ENCODE measurements at places on chromosomes 3 and 15.

DNA sequence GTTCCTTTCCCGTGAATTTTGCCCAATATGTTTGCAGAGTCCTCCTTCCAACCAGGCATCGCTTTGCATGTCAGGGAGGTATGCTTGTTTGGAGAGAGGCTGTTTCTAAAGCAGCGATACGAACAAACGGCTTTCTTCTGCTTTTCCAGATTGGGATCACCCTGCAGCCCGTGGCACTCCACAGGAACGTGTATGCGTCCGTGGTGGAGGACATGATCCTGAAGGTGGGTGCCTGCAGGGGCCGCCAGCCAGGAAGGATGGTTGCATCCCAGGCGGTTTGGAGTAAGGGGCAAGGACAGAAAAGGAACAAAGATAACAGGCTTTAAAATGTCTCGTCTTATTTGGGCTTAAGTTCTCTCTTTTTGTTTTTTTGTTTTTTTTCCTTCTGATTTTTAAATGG, 17.5 kb downstream of the MAP6D1 start:
- DNase-seq = no peak

- DNase-seq = no peak
These were observed 44.0 kb downstream of the SYNM start for GRCh38 chr15:99148851-99149276.

- DNase-seq = no peak
These were observed 261.7 kb downstream of the SLC9A9 start for GRCh38 chr3:143586576-143586975.

DNA sequence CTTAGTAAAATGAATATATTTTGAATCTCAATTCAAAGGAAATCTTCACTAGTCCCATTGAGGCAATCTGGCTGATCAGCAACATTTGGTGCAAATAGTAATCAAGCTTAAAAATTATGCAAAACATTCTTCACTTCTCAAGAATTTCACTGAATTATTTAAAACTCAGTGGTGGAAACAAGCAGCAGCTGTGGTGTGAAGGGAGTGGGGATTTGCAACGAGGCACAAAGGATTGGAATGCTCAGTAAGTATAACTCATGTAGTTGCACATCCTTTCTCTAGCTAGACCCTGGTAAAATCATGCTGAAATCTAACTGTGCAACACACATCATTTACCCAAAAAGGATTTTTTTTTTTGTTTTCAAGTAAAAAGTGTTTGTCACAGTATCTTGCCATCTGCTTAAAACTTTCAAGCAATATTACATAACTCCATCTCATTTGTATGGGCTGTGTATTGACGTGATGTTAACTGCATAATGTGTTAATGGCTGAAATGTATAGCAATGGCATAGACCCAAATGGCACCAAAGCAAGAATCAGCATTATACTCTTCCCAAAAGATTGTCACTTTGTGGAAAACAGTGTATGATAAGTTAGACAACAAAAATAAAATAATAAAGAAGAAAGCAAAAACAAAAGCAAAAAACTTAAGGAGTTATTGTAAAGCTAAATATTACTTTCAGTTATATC, 816.6 kb downstream of the EPHA3 start:
- no peak for DNase-seq

- no peak for DNase-seq
These were observed 435.2 kb downstream of the MCTP2 start for GRCh38 chr15:94666553-94666952.

DNA sequence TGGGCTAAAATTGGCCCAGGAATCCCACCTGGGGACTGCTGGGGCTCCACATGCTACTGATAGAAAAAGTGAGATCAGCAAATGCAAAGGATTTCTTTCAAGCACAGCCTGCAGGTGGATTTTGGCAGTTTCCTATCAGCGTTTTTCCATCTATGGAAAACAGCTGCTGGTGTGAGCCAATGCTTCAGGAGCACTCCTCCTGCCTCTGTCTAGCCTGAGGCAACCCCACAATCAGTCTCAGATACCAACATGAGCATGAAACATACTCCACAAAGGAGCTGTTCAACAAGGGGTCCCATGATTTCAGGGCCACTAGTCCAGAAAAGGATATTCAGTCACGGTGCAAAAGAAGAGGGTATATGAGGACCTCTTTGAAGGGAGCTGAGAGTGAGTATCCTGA, 311.5 kb upstream of the THBS1 start:
- DNase-seq = no peak

DNA sequence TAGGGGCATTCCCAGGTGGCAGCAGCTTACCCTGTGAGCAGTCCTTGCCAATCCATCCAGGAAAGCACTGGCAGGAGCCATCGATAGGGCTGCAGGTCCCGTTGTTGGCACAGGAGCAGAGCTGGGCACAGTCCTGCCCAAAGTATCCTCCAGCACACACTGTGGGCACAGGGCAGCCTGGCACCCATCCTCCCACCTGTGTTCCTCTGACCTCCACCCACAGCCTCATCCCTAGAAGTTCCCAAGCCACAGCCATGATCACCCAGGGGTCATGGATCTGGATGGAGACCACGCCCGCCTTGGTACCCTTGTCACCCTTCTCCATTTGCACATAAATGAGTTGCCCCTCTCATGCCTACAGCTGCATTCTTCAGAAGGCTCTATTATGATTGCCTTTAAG, 48.6 kb downstream of the RAB11A start:
- no peak for DNase-seq

- no peak for DNase-seq
These were observed 162.1 kb downstream of the FOXP1 start for GRCh38 chr3:71421475-71421819.

DNA sequence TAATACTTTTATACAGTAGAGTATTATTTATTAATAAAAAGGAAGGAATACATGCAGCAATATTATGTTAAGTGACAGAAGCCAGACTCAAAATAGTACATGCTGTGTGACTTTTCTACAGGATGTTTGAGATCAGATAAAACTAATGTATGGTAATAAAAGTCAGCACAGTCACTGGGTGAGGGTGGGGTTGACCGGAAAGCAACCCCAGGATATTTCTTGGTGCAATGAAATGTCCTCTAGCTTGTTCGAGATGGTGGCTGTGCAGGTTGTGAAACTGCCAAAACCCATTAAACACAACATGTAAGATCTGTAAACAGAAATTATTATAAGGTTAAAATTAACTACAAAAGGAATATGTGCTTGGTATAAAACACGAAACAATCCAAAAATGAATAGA, 20.8 kb upstream of the ALDH1L1 start:
- DNase-seq = no peak

DNA sequence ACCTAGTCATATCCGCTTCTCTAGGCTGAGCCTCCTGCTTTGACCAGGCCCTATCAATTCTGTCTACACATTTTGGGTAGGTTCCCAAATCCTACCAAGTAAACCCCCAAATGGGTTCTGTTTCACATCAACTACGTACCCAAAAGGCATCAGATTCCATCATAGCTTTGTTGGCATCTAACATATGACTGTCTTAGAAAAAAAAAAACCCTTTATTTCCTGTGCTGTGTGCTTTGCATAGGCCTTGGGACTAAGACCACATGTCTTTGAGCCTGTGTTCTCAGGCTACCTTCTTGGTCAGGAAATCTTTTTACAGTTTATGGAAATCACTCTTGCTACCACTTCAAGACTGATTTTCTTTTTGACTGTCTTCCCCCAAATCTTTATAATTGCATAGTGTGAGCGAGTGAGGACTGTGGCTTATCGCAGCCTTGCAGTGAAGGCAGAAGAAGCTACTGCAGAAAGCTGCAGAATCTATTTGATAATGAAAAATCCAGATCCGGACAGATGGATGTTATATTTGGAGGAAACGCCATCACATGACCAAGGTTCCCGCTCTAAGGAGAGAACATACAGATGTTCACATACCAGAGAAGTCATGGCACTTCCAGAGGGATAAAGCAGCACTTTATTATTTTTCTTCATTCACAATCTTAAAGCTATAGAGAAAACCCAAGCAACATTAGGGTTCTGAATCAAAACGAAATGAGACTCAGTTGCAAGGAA, 111.2 kb downstream of the EOMES start:
- no peak for DNase-seq

DNA sequence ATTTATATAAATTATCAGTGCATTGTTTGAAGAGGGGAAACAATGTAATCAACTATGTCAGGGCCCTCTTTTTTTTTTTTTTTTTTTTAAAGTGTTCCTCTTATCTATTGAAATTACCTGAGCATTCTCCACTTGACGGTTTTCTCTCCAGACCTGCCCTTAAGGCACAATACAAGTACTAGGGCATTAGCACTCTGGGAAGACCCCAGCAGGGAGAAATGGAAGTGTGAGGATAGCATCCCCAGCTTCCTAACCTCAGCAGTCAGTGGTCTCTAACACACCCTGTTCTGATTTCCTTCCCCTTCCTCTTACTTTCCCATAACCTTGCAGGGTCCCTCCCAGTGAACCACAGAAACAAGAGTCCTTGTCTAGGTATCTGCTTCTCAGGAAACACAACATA, 458.3 kb upstream of the ARL6 start:
- no peak for DNase-seq

DNA sequence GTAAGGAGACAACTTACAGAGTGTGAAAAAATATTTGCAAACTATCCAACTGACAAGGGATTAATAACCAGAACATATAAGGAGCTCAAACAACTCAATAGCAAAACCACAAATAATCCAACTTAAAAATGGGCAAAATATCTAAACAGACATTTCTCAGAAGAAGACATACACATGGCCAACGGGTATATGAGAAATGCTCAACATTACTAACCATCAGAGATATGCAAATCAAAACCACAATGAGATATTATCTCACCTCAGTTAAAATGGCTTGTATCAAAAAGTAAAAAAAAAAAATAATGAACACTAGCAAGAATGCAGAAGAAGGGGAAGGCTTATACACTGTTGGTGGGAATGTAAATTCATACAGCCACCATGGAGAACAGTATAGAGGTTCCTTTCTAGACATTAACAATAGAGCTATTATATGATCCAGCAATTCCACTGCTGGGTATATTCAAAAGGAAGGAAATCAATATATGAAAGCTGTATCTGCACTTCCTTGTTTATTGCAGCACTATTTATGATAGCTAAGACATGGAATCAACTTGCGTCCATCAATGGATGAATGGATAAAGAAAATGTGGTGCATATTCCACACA, 998.6 kb downstream of the NAALADL2 start:
- no peak for DNase-seq

- DNase-seq = no peak
These were observed 17.7 kb downstream of the TTC21A start for GRCh38 chr3:39124876-39125840.

- no peak for DNase-seq
These were observed 42.9 kb downstream of the RLBP1 start for GRCh38 chr15:89178307-89178977.

- no peak for DNase-seq
These were observed 130.6 kb downstream of the MBNL1 start for GRCh38 chr3:152399374-152399773.

GRCh38 chr3:18864933-18865731, 283.2 kb upstream of the KCNH8 start:
- DNase-seq = no peak

- no peak for DNase-seq
These were observed 384 bp upstream of the LEKR1 start for GRCh38 chr3:156825795-156826143.

DNA sequence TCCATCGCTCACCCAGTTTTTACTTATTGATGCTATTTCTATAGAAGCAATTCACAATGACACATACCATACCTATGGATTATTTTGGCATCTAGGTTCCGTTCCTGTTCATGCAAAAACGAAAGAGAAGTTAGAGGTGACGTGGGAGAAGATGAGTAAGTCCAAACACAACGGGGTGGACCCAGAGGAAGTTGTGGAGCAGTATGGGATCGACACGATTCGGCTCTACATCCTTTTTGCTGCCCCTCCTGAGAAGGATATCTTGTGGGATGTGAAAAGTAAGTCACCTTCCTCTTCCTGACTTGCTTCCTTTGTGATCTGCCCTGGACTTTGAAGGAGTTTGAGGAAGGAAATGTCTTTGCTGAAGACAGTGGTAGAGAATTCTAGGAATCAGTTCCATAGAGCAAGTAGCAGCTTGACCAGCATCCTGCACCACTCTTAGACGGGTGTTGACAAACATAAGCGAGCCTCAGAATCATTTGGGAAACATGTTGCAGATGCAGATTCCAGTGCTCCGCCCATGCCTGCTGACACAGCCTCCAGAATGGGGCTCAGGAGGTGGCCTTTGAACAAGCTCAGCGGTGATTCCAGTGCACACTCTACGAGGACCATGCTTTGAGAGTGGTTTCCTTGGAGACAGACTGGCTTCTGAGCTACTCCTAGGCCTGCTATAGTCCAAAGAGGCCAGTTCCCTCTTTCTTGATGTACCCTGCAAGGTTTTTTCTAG, 78.4 kb upstream of the LIMD1 start:
- DNase-seq = no peak

DNA sequence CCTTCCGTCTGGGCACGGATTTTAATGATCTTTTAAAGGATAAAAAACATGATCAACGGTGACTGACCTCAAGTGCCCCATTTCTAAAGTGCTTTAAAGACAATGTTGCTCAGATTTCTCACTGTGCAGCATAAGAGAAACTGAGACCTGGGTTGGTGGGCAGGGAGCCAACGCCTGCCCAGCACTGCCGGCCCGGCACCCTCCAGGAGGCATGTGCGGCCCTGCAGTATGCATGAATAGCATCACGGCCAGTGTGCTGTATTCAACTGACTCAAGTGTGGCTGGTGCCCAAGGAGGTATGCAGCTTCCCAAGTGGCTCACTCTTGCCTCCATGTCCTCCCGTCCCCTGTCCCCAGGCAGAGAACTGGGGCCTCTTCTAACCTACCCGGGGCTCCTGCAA, 30.3 kb downstream of the SEC61A1 start:
- DNase-seq = no peak

DNA sequence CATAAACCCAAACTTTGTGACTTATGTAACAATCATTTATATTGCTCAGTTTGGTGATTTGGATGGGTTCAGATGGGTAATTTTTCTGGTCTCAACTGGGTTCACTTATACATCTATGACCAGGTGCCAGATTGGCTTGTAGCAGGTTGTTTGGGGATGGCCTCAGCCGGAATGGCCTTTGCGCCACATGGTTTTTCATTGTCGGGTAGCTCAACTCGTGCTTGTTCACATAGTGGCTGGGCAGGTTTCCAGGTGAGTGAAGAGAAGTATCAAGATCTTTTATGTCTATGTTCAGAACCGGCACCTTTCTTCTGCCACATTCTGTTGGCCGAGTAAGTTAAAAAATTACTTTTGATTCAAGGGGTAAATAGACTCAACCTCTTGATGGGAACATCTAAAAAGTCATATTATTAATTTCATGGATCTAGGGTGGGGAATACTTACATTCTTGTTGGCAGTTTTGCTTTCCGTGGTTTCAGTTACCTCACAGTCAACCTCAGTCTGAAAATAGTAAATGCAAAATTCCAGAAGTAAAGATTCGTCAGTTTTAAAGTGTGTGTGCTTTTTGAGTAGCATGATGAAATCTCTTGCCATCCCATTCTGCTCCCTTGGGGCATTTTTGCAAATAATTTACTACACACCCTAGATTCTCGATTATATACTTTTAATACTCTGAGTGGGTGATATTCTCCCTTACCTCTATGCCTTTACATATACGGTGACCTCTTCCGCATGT, 745.7 kb upstream of the CCDC54 start:
- DNase-seq = no peak
